ENCODE measurements at places on chromosomes 1 and 21.

DNA sequence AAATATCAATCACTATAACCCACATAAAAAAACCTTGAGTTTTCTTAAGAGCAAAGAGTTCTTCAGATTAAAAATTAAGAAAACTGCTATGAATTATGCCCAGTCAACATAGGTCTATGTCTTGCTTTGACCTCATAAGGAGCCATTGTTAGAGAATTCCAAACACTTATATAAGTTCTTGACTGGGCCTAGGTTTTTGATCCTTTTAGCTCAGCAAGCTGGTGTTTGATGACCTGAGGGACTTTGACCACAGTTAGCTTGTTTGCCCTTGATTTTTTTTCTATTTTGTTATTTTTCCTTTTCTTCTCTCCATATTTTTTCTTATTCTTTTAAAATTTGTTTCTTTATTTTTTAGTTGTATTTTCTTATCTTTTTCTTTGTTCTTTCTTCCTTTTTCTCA lies 122.3 kb downstream of the RHOU start:
- DNase-seq: no peak

GRCh38 chr1:8835941-8836643 lies 18.7 kb upstream of the RERE start:
- no peak for DNase-seq

DNA sequence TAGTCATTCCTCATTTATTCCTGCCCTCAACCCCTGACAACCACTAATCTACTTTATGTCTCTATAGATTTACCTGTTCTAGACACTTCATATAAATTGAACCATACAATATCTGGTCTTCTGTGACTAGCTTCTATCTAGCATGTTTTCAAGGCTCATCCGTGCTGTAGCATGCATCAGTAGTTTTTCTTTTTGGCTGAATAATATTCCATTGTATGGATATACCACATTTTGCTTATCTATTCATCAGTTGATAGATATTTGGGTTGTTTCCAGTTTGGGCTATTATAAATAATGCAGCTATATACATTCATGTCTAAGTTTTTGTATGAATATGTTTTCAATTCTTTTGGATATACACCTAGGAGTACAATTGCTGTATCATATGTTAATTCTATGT lies 101.5 kb downstream of the HFM1 start:
- DNase-seq: no peak

- no peak for DNase-seq
Observed at GRCh38 chr1:235275223-235275622, 52.8 kb downstream of the ARID4B start.

- DNase-seq: no peak
Observed at GRCh38 chr1:22349362-22350043, 102.1 kb upstream of the ZBTB40 start.

DNA sequence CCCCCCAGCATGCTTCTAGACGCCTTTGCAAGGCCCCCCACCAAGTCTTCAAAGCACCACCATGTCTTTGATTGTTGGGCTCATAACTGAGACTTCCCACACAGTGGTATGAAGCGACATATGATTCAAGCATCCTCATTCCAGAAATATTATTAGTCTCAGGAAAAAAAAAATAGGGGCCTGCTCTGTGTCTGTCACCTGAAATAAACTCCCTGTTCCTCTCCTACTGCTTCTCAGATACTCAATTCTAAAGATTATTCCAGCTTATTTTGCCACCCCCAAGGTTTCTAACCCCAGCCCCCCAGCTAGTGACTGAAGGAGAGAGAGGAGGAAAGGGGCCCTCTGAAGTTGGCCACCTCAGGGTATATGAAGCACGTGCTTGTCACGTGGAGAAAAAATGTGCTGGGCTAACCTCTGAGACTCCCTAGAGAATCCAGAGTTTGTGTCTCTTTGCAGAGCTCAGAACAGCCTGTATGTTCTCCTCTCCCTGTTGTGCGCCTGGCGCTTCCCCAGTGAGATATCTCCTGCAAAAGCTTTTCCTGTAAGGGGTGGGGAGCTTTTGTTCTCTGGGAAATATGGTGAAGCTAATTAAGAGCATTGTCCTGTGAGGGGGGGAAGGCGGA lies 35.9 kb upstream of the RASAL2 start:
- DNase-seq: no peak

GRCh38 chr1:196997423-196997822 lies 20.1 kb downstream of the CFHR5 start:
- DNase-seq: peak; percentile 72

GRCh38 chr1:94634977-94635416 lies 93.4 kb upstream of the F3 start:
- DNase-seq: no peak

- DNase-seq: no peak
Observed at GRCh38 chr1:2091611-2092604, 41.7 kb downstream of the PRKCZ start.

- DNase-seq: no peak
Observed at GRCh38 chr1:54378874-54379554, 27.2 kb downstream of the SSBP3 start.

GRCh38 chr1:106889059-106889458 lies 167.4 kb upstream of the PRMT6 start:
- no peak for DNase-seq

DNA sequence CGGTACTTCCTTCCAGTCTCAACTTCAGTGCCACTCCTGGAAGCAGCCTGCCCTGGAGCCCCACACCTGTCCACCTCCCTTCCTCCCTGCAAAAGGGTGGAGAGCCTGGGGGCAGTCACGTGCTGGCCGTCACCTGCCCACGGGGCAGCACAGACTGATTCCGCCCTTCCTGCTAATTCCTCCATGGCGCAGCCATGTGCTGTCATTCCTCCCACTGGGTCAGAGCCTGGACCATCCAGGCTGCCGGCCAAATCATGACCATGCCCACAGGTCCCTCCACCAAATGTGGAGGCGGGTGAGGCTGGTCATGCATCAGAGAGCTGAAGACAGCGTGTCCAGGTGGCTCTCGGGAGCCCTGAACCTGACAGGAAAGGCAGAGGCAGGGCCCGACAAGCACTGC lies 24.4 kb upstream of the GPR153 start:
- DNase-seq: no peak

DNA sequence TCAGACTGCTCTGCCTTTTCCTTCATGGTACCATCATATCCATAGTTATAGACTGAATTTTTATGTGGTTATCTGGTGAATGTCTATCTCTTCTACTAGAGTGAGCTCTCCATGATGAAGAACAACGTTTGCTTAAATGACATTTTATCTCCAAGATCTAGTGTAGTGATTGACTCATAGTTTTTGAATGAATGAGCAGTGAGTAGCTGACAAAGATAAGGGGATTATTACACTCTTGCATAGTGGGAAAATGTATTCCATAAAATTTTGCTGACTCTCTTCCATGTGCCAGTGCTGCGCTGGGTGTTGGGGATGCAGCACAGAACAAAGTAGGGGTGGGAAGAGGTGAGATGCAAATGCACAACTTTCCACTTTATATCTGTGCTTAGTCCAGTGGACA lies 147.7 kb downstream of the TGFB2 start:
- DNase-seq: no peak

- DNase-seq: no peak
Observed at GRCh38 chr21:34965200-34966174, 83.6 kb downstream of the RUNX1 start.

DNA sequence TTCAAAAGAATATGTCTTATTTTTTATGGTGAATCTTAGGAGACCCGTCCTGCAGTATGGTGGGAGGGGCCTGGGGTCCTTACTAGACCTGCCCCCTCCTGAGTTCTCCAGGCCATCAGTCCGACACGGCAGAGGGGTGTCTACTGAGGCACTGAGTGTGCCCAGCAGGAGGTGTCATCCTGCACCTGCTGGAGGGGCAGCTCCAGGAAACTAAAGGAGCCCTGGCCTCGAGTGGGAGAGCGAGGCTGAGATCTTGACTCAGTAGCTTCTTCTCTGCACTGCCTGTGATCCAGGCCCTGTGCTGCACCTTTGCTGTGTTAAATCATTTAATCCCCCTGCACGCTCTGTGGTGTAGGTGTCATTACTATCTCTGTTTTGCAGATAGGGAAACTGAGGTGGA lies 587.7 kb downstream of the PTPRU start:
- DNase-seq: no peak

- DNase-seq: no peak
Observed at GRCh38 chr21:29403922-29404538, 105.3 kb downstream of the BACH1 start.

DNA sequence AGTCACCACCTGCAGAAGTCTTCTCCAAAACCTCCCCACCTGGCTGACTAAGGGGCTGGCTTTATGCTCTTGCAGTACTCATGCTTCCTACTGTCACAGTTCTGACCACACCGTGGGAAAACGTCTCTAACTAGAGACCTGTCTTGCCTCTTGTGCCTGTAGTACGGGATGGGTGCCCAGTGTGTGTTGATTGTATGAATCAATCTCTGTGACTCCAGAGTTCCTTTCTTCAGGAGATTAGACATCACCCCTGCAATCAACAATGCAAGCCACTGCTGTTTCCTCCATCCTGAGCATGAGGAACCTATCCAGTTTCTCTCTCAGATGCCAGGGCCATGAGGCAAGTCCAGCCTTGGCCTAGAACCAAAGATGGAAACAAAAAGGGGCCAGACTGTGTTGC lies 64.1 kb downstream of the LRRN2 start:
- no peak for DNase-seq

DNA sequence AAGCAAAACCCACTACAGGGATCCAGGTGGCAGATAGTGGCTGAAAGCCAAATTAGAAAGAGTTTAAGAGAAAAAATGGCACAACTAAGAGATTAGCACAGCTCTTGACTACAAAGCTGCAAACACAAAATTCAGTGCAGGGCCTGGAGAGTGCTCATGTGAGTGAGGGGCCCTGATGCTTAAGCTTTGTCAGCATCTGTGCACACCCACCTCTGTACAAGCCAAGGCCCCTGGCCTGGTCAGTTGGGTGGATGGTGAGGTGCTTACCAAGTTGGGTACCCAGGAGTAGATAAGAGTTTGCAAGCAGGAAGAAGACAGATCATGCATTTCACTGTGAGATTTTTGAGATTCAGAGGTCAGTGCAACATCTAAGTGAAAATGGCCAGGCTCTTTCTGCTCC lies 62.7 kb upstream of the ATP1B1 start:
- no peak for DNase-seq

DNA sequence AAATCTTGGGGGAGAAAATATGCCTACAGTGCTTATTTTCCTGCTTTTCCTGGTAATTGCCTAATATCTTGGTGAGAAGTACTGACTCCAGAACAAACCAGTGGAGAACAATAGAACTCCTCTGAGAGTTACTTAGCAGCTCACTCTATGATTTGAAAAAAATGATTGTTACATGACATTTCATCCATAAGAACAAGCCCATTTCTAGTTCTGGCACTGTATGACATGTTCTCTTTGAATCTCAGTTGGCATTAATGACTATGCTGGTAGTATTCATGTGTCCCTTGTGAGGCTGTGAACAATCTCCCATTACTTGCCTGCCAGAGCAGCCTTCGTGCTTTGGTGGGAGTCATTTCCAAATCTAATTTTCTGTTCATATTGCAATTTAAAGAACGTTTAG lies 58.0 kb downstream of the CLIC4 start:
- no peak for DNase-seq
